ENCODE measurements at places on chromosomes 16 and 17.
A peak's percentile ranks its signal among the peaks of the same experiment; 100 is the strongest.

DNA sequence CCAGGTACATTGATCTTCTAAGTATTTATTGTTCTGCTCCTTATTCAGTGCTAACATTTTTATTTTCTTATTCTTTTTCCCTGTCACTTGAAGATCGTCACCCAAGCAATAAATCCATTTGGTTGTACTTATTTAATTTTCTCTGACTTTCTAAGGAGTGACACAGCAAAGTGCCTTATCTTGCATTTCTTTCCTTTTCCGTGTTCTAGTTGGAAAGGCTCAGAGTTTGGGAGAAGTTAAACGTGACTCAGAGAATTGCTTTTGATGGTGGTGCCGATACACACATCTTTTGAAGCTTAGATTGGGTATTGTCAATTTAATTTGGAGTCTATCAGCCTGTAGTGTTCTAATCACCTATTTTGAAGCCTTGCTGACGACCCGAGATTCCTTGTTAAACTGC, 72.0 kb downstream of the PITPNC1 start:
- DNase-seq = no peak

DNA sequence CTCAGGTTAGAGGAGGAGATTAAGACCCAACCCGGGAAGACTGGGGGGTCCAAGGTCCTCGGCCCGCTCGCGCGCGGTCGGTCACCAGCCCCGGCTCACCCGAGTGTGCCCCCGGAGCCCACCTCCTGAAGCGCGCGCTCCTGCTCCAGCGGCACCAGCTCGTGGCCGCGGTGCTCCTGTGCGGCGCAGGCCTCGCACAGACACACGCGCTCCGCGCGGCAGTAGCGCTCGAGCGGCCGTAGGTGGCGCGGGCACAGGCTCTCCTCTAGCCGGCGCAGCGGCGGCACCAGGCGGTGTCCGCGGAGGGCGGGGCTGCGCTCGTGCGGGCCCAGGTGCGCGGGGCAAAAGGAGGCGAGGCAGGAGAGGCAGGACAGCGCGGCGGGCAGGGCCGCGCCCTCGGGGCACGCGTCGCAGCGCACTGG, 618 bp downstream of the TRIM47 start:
- peak; percentile 78 for DNase-seq

- no peak for DNase-seq
These were observed 20.0 kb upstream of the RASD1 start for GRCh38 chr17:17515934-17516930.

- DNase-seq = no peak
These were observed 12.0 kb downstream of the CYBC1 start for GRCh38 chr17:82438401-82439193.

- peak; percentile 49 for DNase-seq
These were observed at the start of gene CRYM for GRCh38 chr16:21277927-21278706. CRYM (minus strand) TSS chr16:21278290; CDS start chr16:21278251, 39 bp downstream.

DNA sequence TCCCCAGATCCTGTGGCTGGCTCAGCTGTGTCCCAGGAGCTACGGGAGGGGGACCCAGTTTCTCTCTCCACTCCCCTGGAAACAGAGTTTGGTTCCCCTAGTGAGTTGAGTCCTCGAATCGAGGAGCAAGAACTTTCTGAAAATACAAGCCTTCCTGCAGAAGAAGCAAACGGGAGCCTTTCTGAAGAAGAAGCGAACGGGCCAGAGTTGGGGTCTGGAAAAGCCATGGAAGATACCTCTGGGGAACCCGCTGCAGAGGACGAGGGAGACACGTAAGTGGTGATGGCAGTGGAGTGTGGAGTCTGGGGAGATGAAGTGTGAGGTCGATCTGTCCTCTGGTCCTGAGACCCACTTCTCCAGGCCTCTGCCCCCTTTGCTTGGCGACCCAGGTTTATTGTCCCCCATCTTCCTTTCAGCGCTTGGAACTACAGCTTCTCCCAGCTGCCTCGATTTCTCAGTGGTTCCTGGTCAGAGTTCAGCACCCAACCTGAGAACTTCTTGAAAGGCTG, 585 bp downstream of the WRAP53 start:
- no peak for DNase-seq
